ENCODE measurements at places on chromosomes 12 and 14. TPM values are rescaled to one million over a fixed set of nuclear protein-coding genes. Genes with fewer than 3 reads are reported as not detected.
A peak's percentile ranks its signal among the peaks of the same experiment; 100 is the strongest.

Gene VDR
- polyA plus RNA-seq, result 0.27 TPM

Gene ASB2
- polyA plus RNA-seq, result 27.5 TPM

DNA sequence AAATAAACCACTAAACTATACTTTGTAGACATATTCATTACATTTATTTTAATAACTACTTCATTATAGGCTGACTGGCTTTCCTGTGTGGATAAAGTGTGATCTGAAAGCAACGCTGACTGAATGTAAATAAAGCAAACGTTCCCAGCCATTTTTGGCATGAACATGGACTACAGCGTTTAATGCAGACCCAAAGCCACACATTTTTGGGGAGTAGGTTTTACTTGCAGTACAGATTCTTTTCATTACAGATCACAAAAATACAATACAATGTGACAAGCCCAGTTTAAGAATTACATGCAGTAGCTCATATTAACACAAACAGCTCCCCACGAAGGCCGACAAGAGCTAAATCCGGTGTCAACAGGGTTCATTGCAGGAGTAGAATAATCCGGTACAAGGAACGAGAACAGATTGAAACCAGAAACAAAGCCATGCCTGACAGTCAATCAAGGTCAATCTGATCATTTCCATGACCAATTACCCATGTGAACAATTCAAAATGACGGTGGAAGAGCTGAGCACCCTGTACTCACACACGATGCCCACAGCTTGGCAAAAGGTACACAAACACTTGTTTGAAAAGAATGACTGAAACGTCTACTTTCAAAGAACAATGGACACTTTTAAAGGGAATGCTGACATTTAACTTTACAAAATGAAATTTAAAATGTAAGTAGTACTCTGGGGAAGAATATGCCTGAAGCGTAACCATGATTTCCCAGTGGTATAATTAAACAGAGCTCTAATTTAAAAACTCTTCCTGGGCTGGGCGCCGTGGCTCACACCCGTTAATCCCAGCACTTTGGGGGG is 5.3 kb downstream of the BAG5 start:
- DNase-seq, result no peak

Gene ERBB3
- polyA plus RNA-seq, result 228 TPM

DNA sequence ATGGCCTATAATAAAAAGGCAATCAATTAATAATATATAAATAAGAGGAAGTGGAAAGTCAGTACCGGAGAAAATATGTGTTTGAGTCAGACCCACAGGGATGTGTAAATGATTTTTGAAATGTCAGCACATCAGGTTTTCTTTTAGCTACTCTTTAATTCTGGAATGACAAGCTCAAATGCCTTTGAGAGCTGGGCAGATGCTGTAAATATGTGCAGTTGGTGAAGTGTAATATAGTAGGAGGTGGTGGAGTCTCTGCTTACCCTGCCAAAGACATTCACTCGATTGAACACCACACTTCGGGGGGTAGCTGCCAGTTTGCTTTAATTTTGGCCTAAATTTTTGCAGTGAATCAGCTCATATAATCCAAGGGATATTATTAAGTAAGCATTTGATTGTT is 93.0 kb downstream of the PLEKHA5 start:
- no peak for DNase-seq

Gene RTN1
- 1.4 TPM for polyA plus RNA-seq

GRCh38 chr12:116731801-116732200 is 6.1 kb downstream of the SPRING1 start:
- DNase-seq, result no peak

- no peak for DNase-seq
Observed at GRCh38 chr14:48738186-48738925, 847.8 kb downstream of the RPS29 start.

- DNase-seq, result no peak
Observed at GRCh38 chr12:39573971-39574370, 45.6 kb downstream of the ABCD2 start.

Gene WDHD1
- 8.9 TPM for polyA plus RNA-seq

Gene KRT73
- not detected for polyA plus RNA-seq

Gene TAS2R31
- 1.3 TPM for polyA plus RNA-seq

Gene TNS2
- polyA plus RNA-seq, result 78.4 TPM

Gene SLC24A4
- 3.0 TPM for polyA plus RNA-seq

Gene TRPV4
- 1.0 TPM for polyA plus RNA-seq

Gene FOS
- polyA plus RNA-seq, result 71.3 TPM

Gene SYNDIG1L
- not detected for polyA plus RNA-seq

DNA sequence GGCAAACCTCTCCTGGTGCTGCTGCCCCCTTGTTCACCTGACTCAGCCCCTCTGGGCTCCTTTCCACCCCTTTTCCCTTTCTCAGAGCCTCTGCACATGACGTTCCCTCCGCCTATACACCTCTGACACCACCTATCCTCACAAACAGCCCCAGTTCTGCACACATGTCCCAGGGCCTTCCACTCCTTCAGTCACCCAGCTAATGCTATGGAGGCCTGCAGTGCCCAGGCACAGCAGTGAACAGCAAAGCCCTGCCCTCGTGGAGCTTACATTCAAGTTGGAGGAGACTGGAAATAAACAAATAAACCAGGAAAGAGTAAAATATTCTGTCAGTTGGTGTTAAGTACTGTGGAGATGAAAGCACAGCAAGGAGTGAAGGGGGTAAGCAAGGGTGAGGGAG is 38.5 kb upstream of the MDM1 start:
- DNase-seq, result no peak

DNA sequence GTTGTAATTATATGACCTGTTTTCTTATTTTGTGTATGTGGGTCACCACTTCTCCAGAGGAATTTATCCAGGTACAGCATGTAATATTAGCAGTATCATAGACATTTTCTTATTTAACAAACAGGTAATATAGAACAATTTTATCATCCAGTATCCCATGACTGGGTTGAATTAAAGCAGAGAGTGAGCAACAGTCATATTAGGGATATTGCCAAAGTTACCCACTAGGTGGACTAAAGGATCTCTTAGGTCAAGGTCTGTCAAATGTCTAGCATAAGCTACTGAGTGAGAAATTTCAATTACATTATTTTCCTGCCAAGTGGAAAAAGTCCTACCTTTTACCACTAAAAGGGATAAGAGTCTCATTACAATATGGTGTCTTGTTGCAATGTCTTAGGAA is 62.1 kb upstream of the TRIM9 start:
- DNase-seq, result no peak

DNA sequence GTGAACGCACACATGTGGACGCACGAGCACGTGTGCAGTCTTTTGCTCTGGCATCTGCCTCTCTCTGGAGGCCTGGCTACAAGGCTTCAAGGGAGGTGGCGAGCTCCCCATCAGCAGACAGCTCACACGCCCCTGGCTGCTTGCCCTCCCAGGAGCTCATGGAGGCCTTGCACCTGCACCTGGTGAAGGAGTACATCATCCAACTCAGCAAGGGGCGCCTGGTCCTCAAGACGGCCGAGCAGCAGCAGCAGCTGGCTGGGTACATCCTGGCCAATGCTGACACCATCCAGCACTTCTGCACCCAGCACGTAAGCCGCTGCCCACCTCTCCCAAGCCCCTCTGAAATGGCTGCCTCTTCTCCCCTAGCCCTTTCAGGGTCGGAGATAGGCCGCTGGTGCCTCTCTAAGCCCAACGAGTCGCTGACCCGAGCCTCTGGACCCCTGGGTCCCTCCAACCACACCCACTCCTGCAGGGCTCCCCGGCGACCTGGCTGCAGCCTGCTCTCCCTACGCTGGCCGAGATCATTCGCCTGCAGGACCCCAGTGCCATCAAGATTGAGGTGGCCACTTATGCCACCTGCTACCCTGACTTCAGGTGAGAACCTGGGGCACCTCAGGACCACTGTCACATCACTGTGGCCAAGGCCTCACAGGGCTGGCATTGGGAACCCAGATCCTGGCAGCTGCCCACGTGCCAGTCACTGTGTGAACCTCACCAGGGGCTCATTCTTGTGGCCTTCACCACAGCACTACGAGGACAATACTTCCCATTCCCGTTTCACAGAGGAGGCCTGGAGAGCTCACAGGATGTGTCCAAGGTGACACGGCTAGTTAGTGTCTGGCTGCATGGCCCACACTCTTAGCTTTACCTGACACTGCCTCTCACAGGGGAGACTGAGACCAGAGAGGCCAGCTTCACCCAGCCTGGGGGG is 10.2 kb downstream of the TNFAIP2 start:
- no peak for DNase-seq

Gene MYO1H
- not detected for polyA plus RNA-seq

Gene RNF212B
- polyA plus RNA-seq, result not detected

DNA sequence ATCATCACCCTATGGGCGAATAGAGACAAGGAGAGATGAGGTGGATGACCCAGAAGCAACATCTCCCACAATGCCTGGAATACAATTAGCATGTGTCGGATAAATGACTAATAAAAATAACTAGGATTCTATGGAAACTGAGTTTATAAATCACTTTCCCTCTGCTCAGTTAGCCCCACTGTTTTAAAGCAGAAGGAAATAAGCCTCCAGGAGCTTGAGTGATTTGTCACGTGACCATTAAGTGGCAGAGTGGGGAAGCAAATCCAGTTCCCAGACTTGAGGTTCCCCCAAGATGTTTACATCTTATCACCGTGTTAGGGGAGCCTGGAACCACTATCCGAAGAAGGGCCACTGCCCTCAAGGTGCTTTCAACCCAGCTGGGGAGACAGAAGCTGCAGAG is 136.5 kb upstream of the CCND2 start:
- DNase-seq, result no peak

GRCh38 chr12:81874586-81874985 is 115.4 kb upstream of the PPFIA2 start:
- peak; percentile 4 for DNase-seq

DNA sequence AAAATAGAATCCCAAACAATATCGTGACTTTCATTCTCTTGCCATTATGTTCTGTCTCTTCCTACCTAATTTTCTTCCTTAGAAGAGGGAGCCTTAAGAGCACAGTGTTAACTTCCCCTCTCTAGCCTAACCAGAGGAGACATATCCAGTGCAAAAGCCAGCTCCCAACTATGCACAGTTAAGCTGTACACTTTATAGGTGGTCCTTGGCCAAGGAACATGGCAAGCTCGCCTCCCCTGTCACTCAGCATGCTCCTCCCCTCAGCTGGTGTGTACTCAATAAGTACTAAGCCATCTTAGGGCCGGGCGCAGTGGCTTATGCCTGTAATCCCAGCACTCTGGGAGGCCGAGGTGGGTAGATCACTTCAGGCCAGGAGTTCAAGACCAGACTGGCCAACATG is 255.1 kb upstream of the TMPO start:
- DNase-seq, result no peak

Gene MAP3K9
- 0.25 TPM for polyA plus RNA-seq

DNA sequence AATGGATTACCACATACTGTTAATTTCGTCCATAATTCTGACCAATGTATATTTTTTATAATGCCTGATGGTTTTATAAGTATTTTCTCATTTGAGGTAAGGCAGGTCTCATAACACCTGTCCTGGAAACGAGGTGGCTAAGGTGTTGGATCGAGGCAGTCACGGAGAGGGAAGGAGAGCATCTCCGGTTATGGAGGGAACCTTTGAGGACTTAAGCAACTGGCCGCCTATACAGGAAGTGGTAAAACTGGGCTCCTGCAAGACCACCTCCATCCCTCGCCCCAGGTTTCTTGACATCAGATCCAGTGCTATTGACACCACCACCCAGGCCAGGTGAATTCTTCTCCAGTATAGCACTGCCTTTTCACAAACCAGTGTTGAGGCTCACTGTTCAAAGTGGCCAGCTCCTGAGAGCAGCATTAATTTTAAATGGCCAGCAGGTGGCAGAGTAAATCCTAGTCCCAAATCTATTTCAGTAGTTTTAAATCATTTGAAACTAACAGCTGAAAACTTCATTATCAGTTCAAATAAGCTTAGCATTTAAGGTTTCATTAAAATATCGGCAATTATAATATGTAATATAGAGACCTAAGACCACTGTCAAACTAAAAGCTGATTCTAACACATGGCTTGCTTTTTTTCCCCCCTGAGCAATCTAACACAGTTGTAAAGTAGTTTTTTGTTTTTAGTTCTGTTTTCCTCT is 100.8 kb downstream of the PPM1A start:
- DNase-seq, result peak; percentile 79

Gene PROX2
- polyA plus RNA-seq, result 0.32 TPM

GRCh38 chr14:57848353-57848752 is 17.5 kb downstream of the SLC35F4 start:
- DNase-seq, result peak; percentile 37

- peak; percentile 62 for DNase-seq
Observed at GRCh38 chr12:87323369-87323768, 705.8 kb downstream of the C12orf50 start.

Gene SBNO1
- 18.6 TPM for polyA plus RNA-seq

GRCh38 chr14:105476097-105476830 is 1.6 kb downstream of the CRIP2 start:
- DNase-seq, result peak; percentile 70

DNA sequence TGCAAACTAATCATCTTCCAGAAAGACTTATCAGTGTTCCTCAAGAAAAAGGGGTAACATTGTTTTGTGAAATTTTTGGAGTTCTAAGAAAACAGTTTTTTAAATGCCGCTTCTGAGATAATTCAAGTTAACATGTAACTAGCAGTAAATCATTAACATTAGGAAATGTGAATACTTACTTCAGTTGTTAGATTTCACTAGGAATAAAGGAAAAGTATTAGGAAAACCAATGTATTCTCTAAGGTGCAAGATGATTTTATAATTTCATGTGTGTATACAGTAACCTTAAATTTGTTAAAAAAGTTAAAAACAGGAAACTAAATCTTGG is 36.8 kb downstream of the PAPOLA start:
- DNase-seq, result no peak

DNA sequence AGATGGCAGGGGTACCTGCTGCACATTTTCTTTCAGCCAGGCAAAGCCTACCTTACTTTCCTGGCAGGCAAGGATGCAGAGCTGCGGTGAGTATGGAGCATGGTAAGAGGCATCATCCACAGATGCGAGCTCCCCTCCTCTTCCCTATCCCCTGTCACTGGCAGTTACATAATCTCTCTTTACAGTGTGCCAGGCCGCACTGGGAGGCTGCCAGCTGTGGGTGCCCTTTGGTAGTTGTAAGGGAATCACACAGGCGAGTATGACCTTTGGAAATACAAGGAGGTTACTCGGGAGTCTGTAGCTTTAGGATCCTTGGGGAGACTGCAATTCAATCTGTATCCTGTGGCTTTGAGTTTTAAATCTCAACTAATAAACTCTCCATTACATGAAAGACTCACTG is 132.5 kb downstream of the KTN1 start:
- DNase-seq, result no peak

Gene RFX4
- 0.18 TPM for polyA plus RNA-seq

- peak; percentile 45 for DNase-seq
Observed at GRCh38 chr12:119115296-119115905, 63.3 kb upstream of the HSPB8 start.

Gene MSRB3
- polyA plus RNA-seq, result 36.4 TPM

DNA sequence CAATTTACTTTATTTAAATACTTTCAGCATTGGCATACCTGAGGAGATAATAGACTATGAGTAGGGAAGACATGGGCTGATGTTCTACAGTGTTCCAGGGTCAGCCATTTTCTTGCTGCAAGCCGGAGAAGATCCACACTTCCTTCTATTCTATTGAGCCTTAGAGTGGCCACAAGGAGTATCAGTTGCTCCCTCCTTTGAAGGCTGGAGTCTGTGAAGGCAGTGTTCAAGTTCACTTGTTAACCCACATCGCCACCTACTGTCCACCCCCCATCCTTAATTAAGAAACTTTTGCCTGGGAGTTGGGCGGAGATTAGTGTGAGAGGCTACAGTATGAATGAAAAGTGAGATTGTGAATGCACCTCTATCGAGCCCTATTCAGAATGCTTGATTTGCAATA is 666.6 kb downstream of the NRXN3 start:
- DNase-seq, result peak; percentile 8
